ENCODE measurements at places on chromosomes 2 and 18.

DNA sequence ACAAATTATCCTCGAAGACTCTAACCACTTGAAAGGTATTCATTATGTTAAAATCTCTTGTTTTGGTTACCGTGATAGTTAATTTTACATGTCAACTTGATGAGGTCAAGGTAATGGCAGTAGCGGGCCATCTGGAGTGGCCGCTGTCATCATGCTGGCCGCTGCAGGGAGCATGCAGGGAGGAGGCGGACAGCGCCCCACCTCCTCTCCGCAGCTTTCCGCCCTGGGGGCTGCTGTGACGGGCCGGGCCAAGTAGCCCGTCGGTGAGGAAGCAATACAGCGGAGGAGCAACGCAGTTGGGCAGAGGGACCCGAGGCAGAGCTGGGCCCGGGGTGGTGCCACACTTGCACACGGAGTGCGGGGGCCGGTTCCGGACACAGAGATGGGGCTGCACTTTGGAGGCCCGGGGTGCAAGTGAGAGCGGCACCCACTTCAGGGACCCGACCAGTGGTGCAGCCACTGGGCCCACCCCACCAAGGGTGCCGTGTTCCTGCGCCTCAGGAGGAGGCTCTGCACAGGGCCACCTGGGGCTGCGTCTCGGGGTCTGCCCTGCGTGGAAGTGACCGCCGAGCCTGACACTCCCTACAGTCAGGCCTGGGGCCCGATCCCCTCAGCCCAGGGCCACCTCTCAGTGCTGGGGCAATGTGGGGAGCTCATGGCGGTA, 452.4 kb downstream of the LRATD1 start:
- no peak for DNase-seq

- DNase-seq, result no peak
Observed at GRCh38 chr18:55907453-55908175, 319.6 kb upstream of the TCF4 start.

DNA sequence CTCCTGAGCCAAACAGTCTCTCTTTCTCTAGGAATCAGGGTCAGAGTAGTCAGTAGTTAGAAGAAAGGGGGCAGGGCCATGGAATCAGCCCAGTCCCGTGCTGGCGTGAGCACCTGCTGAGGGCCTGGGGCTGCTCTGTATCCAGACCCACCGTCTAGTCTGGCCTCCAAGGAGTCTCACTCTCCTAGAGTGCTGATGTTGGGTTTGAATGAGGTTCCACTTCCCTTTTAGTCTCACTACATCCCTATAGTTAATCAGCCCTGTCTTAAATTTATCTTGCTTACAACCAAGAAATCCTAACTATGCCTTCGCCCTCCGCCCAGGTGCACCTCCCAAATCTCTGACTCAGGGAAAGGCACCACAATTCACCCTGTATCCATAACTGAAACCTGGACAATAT, 13.4 kb upstream of the KCTD1 start:
- DNase-seq, result no peak

GRCh38 chr2:143700865-143701264, 571.6 kb downstream of the ARHGAP15 start:
- DNase-seq, result no peak

DNA sequence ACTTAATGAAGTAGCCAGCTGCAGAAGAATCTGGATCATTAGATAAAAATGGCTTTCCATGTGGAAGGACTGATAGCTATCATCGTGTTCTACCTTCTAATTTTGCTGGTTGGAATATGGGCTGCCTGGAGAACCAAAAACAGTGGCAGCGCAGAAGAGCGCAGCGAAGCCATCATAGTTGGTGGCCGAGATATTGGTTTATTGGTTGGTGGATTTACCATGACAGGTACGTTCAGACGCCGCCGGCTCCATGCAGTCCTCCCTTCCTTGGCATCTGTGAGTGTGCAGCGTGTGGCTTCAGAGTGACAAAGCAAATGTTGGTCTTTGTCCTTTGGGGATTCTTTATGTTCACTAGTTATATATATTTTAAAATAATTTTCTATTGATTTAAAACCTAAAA, 1.8 kb downstream of the SLC5A7 start:
- DNase-seq, result no peak

DNA sequence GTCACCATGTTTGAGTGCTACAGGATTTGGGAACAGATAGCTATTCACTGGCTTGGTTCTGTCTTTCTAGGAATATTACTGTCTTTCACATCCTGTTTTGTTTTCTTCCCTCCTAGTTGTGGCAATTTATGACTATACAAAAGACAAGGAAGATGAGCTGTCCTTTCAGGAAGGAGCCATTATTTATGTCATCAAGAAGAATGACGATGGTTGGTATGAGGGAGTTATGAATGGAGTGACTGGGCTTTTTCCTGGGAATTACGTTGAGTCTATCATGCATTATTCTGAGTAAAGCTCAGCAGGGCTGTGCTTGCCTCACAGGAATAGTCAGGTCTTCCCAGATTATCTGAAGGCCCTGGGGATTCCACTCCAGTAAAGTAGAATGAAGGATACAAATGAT, 98.9 kb downstream of the ABI2 start:
- DNase-seq, result peak; percentile 73

GRCh38 chr2:152241948-152242729, 66.6 kb upstream of the STAM2 start:
- DNase-seq, result no peak

DNA sequence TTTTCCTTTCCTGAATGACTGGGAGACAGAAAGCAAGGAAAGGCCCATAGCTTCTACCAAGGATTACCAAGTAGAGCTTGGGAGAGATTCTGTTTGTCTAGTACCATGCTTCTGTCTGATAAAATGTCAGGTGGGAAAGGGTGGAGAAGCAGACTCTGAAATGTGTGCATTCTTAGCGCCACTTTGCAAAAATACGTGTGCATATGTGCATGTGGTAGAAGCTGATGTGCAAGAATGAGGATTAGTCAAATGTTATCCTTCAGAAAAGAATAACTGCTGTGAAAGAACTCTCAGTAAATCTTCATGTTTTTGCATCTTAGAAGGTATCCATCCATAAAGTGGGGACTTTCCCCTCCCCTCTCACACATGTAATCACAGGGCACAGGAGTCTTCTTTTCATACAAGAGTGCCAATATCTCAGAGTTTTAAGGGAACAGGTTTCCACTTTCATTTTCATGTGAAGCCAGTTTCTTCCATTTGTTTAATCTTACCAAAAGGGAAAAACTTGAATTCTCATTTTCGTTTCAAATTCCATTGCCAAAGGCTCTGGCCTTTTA, 15.4 kb upstream of the DGKD start:
- DNase-seq, result no peak

- DNase-seq, result peak; percentile 57
Observed at GRCh38 chr2:60707750-60708371, 48.2 kb upstream of the PAPOLG start.

DNA sequence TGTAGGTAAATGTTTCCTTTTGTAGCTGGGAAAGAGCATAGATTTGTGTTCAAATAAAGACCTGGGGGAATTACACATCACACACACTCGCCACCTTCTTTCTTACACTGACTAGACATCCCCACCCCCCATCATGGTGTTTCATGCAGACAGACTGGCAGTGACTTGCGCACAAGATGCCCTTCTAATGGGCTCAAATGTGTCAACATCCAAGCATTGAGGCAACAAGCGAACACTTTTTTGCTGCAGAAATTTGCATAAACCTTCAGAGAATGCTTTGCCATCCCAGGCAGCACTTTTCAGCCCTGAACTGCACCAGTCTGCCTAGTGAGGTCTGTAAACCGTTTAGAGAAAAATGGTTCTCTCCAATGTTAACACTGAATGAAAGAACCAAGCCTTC, 4.5 kb downstream of the HOXD8 start:
- no peak for DNase-seq

DNA sequence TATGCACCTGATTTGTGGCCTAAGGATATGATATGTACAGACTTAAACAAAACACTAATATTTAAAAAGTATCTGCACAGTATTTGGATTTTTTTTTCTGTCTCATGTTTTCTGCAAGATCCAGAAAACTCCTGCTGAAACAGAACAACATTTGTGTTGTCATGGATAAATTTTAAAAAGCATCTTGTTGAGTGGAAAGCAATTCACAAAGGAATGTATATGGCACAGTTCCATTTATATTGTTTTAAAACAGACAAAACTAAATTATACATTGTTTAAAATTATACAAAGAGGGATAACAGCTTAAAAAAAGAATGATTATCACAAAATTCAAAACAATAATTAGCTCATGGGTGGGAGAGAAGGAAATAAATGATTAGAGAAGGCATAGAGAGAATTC, 193.5 kb downstream of the PPP1R1C start:
- no peak for DNase-seq

GRCh38 chr2:101127319-101128056, 23.7 kb downstream of the TBC1D8 start:
- DNase-seq, result no peak

- DNase-seq, result no peak
Observed at GRCh38 chr2:200863782-200864175, 679 bp downstream of the CLK1 start.

DNA sequence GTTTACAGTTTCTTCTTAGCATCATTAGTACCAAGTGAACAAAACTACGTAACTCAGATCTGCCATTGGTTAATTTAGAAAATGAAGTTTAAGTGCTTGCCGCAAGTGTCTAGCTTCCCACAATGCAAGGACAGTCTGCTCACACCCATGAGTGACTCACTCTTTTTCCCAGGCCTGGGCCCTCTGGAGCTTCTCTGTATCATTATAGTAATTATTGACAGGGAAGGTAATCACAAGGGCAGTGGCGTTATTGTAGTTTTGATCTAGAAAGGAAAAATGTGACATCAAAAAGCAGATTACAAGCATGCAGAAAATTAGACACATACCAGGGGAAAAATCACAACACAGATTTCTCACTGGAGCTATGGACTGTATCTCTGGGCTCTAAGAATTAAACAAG, 38.5 kb downstream of the NPC1 start:
- peak; percentile 70 for DNase-seq

- no peak for DNase-seq
Observed at GRCh38 chr2:19873014-19873413, 28.8 kb downstream of the TTC32 start.

- DNase-seq, result no peak
Observed at GRCh38 chr2:176830362-176830761, 382.2 kb upstream of the HNRNPA3 start.

DNA sequence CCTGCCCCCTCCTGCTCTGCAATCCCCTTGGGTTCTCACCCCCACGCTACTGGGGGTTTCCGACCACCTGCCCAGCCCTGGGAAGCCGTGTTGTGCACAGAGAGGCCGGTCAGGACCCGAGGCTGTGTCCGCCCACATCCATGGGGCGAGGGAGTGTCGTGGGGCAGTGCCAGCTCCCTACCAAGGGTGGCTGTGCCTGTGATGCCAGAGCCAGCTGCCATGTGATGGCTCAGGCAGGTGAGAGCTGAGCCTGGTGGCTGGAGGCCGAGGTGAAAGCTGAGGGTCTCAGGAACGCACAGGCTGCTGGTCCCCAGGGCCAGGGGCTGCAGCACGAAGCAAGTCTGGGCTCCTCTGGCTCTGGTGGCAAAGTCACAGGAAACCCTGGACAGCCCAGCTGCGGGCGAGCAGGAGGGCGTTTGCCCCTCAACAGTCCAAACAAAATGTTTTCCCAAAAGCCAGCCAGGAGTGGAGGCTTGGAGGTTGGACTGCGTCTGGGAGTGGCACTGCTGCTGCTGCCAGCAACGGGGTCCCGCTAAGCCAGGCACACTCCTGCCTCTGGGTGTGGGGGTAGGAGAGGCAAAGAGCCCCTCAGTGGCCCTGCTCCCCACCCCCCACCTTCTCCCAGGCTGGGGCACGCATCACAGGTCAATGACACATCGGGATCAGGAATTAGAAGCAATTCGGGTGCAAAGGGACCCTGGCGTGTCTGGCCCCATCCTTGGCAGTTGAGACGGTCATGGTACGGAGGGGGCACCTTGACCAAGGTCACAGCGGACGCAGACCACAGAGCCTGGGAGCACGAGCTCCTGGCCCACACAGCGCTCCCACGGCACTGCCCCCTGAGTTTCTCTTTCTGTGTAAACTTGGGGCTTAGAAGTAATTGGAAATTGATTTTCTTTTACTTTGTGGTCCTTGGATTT, 72.4 kb upstream of the GPC1 start:
- no peak for DNase-seq

GRCh38 chr2:274503-274902, 9.8 kb downstream of the ACP1 start:
- no peak for DNase-seq

GRCh38 chr2:178949584-178949983, 100.4 kb downstream of the CCDC141 start:
- DNase-seq, result no peak

GRCh38 chr2:9206991-9207640, 504 bp downstream of the ASAP2 start:
- no peak for DNase-seq

GRCh38 chr2:74571058-74571457, 16.5 kb downstream of the DOK1 start:
- no peak for DNase-seq

GRCh38 chr2:43648994-43649701, 12.1 kb downstream of the PLEKHH2 start:
- no peak for DNase-seq

GRCh38 chr2:64601785-64602391, 51.8 kb downstream of the SERTAD2 start:
- DNase-seq, result no peak

- DNase-seq, result no peak
Observed at GRCh38 chr2:169221745-169222369, 140.5 kb downstream of the LRP2 start.

- DNase-seq, result no peak
Observed at GRCh38 chr18:9330419-9330818, 4.2 kb upstream of the TWSG1 start.

DNA sequence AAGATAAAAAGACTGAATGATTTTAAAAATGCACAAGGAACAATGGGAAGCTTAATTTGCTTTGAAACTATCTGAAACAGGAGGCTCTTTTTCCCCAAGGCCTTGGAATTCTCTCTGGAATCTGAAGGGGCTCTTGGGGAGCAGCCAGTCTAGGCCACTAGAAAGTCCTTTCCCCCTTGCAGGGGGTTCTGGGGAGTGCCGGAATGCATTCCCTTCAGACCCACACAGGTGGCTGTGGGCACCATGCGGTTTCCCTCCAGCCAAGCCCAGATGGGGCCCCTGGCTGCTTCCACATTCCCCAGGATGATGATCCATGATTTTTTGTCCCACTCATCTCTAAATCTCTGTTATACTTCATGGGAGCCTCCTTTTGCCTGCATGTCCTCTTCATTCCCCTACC, 10.7 kb downstream of the GPR45 start:
- no peak for DNase-seq

GRCh38 chr2:169361706-169362117, 622 bp downstream of the LRP2 start:
- DNase-seq, result peak; percentile 41

Measured in foreskin fibroblast (primary cell).